Bronchial epithelial cell (primary cell): ENCODE measurements at places on chromosomes 1 and 21.

GRCh38 chr1:167161242-167161641 lies 59.4 kb upstream of the POU2F1 start:
- DNase-seq = peak; percentile 97

GRCh38 chr1:177859572-177859971 lies 110.3 kb downstream of the SEC16B start:
- DNase-seq = peak; percentile 17

GRCh38 chr1:161175771-161176453 lies 1.4 kb downstream of the B4GALT3 start:
- DNase-seq = no peak

- DNase-seq = no peak
Measured at GRCh38 chr1:15950302-15950701, 25.6 kb downstream of the ZBTB17 start.

- peak; percentile 5 for DNase-seq
Measured at GRCh38 chr1:87914396-87914795, 585.7 kb downstream of the LMO4 start.

DNA sequence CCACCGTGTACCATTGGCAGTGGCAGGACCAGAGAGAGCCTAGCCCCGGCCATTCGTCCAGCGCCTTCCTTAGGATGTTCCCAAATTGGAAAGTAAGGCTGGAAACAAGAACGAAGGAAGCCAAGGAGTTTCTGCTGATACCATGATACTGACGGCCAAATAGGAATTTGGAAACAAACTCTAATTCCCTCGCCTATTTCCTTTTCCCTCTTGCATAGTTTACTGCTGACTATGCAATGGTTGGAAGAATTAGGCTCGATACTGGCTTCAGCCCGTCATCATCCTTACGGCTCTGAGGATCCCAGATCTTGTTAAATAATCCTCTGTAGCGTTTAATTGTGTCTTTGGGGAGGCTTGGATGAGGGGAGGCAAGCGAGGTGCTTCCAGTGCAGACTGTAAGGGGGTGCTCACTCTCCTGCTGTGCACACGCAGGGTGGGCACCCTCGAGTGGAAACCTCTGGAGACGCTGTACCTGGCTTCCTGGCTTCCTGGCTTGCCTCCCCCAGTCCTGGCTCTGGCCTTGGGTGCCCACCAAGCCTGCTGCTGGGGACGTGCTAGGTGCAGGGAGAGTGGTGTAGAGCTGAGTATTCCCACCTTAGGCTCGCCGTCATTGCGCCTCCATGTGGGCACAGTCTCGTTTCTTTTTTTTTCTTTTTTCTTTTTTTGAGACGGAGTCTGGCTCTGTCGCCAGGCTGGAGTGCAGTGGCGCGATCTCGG lies 27.4 kb upstream of the CAMTA1 start:
- no peak for DNase-seq

- DNase-seq = no peak
Measured at GRCh38 chr1:109886827-109887226, 23.8 kb upstream of the CSF1 start.

- no peak for DNase-seq
Measured at GRCh38 chr1:198638441-198638840, 399 bp upstream of the PTPRC start.

DNA sequence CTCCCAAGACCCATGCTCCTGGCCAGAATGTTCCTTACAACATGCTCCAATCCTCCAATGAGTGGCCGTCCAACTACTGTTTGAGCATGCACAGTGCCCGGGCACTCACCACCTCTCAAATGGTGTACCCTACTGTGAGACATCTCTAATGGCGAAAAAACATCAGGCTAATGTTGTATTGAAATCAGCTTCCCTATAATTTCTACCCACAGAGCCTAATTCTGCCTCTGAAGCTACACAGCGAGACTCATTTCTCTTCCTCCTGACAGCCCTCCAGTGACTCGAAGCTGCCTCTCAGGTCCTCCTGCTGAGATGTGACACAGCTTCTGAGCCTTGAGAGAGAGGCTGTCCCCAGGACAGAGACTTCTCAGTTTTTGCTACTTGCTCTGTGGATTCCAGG lies 130.7 kb downstream of the FAM78B start:
- DNase-seq = no peak
